ENCODE measurements at places on chromosomes 12 and 14.
A peak's percentile ranks its signal among the peaks of the same experiment; 100 is the strongest.

GRCh38 chr12:14396071-14396470, 30.6 kb downstream of the ATF7IP start:
- no peak for DNase-seq

DNA sequence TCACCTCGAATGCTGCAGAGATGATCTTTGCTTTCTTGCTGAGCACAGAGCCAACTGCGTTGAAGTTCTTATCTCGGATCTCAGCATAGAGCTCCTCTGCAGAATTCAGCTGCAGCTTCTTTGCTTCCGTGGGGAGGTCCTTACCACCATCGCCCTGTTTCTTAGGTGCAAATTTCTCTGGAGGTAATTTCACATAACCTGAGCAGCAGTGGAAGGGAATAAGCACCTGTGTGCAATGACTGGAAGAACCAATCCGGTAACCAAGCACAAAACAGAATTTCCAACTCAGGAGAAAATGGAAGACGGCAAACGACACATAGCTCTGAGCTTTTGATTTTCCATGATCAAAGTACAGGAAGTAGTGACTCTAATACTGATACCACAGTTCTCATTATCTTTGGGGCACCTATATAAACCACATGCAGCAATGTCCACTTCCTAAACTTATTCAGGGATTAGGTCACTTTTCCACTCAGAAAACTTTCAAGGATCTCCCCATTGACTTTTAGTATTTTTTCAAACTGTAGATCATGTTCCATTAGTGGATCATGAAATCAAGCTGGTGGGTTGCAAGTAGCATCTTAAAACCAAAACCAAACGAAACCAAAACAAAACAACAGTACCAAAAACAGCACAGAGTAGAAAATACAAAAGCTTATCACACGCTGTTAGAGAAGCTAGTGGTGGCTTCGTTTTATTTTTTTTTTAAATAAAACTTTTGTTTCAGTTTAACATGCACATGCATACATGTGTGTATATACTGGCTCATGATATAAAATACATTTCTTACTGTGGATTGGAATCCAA, 18.9 kb upstream of the DIABLO start:
- no peak for DNase-seq

GRCh38 chr12:24901576-24902461, 47.1 kb downstream of the BCAT1 start:
- no peak for DNase-seq

DNA sequence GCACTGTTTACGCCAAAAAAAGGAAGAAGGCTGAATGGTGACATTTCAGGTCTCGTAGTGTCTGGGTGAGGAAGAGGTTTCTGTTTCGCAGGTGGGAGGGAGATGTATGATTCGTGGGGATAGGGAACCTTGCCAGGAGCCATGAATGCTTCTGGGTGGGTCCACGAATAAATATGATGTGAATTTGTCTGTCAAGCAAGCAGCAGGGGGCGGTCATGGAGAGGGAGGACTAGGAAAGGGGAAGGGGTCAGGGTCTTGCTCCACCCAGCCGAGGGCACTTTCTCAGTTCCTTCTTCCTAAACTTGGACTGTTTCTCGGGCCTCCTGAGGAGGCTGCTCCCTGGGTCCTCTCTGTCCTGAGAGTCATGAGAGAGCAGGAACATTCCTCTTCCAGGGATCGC, 72.5 kb downstream of the LGMN start:
- no peak for DNase-seq

- no peak for DNase-seq
Measured at GRCh38 chr12:24021164-24021502, 71.7 kb upstream of the SOX5 start.

DNA sequence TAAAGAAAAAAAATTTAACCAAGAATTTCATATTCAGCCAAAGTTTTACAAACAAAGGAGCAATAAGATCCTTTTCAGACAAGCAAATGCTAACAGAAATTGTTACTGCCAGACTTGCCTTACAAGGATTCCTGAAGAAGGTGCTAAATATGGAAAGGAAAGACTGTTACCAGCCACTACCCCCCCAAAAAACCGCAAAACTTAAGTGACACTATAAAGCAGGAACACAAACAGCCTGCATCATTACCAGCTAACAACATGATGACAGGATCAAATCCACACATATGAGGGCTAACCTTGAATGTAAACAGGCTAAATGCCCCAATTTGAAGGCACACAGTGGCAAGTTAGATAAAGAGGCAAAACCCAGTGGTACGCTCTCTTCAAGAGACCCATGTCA, 55.7 kb downstream of the APOBEC1 start:
- DNase-seq, result no peak

DNA sequence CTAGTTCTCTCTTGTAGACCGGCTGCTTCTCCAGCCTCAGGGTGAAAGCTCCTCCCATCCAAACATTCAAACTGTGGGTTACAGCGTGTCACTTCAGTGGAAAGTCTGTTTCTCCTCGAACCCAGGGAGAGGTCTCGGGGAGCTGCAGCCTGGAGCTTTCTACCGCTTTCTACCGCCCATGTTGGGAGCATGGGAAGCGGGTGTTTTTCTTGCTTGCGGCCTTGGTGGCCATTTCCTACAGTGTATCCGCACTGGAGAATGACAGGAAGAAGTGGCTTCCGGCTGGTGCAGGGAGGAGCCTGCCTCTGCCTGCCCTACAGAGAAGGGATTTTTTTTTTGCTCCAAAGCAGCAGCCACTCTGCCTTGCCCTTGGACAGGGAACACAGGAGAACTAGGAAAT, 21.2 kb downstream of the ZFP36L1 start:
- no peak for DNase-seq

DNA sequence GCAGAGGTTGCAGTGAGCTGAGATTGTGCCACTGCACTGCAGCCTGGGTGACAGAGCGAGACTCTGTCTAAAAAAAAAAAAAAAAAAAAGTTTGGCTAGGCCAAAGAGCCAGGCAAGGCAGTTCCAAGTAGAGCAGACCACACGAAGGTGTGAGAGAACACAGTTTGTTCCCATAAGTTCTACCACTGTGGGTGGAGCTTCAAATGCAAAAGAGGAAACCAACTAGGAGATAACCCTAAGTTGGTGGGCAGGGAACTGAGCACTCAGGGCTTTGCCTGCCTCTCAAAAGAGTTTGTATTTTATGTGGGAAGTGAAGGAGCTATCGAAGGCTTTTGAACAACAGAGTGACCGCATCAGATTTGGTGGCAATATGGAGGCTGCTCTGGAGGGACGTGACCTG, 15.1 kb downstream of the SOCS2 start:
- DNase-seq, result no peak

GRCh38 chr12:53427905-53428594, 4.4 kb downstream of the AMHR2 start:
- no peak for DNase-seq

DNA sequence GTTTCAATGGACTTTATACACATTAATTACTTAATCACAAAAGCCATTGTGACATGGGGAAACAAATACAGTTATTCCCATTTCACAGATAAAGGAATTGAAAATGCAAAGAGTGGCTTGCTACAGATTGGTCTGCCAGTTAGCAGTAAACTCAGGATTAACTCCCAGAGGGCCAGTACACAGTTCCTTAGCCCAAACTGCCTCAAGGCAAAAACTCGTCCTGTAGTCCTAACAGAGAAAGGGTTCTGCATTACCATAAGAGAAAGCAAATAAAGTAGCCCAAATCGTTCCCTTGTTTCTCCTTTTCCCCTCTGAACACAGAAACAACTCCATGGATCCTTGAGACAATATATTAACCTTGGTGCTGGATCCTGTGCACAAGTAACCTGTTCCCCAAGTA, 274.4 kb downstream of the LRIG3 start:
- DNase-seq, result no peak

- DNase-seq, result no peak
Measured at GRCh38 chr14:94239406-94239805, 53.7 kb downstream of the SERPINA10 start.

DNA sequence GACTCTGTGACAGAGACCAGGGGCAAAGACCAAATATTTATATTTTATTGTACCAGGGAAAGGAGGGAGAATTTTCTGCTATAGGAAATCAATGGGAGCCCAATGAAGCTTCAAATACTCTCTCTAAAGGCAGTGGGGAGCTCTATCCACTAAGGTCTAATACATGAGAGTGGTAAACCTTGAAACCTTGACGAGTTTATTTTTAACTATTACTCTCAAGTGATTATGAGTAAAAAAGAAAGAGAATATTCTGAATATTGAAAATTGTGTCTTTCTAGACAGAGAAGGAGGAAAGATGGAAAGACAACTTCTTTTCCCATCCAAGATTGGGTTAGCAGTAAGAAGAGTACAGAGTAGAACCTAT, 1722.1 kb upstream of the SEL1L start:
- no peak for DNase-seq

GRCh38 chr14:104388011-104388521, 191.5 kb upstream of the C14orf180 start:
- no peak for DNase-seq

GRCh38 chr12:58781609-58782008, 138.7 kb downstream of the LRIG3 start:
- no peak for DNase-seq

- no peak for DNase-seq
Measured at GRCh38 chr14:85027681-85028370, 502.1 kb upstream of the FLRT2 start.

DNA sequence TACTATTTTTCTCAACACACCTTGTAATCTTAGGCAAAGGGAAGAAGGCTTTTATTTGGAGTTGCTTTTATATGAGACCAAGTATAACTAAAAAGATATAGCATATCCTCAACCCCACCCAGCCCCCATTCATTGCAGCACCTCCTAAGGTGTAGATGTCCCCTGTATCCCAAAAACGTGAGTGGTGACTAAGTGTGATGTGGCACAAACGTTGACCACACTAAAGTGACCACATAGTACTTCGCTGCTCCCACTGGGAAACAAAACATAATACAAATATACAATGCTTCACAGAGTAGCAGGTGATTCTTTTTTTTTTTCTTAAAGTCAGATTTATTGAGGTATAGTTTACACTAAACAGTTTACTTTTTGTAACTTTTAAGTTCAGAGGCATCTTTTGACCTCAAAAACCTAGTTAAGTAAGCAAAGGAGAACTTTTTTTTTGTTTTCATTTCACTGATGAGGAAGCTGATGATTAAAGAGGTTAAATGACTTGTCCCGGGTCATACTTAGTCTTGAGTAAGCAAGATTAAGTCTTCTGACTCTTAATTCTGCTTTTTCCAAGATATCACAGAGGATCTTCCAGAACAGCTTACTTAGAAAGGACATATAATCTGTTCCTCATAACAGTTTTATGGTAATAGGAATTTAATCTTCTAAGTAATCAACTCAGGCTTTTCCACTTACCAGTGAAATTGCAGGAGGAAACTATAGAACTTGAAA, 245.2 kb upstream of the PLEKHG7 start:
- DNase-seq, result no peak

DNA sequence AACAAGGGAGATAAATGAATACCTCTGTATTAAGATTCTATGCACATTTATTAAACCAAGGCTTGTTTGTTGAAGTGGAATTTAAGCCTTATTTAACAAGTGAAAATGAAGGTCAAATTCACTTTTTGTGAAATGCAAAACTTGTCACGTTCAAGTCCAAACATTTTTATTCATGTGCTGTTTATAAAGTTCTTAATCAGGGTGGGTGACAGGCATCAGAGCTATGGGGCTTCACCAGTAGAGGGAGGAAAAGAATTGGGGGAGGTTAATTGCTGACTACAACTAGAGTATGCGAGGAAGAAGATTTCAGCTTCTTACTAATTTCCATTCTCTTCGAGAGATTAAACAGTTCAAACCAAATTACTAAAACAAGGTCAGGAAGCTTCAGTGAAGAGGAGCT, 9.7 kb downstream of the MOK start:
- no peak for DNase-seq

GRCh38 chr12:52370926-52371608, 3.8 kb upstream of the KRT85 start:
- peak; percentile 82 for DNase-seq

DNA sequence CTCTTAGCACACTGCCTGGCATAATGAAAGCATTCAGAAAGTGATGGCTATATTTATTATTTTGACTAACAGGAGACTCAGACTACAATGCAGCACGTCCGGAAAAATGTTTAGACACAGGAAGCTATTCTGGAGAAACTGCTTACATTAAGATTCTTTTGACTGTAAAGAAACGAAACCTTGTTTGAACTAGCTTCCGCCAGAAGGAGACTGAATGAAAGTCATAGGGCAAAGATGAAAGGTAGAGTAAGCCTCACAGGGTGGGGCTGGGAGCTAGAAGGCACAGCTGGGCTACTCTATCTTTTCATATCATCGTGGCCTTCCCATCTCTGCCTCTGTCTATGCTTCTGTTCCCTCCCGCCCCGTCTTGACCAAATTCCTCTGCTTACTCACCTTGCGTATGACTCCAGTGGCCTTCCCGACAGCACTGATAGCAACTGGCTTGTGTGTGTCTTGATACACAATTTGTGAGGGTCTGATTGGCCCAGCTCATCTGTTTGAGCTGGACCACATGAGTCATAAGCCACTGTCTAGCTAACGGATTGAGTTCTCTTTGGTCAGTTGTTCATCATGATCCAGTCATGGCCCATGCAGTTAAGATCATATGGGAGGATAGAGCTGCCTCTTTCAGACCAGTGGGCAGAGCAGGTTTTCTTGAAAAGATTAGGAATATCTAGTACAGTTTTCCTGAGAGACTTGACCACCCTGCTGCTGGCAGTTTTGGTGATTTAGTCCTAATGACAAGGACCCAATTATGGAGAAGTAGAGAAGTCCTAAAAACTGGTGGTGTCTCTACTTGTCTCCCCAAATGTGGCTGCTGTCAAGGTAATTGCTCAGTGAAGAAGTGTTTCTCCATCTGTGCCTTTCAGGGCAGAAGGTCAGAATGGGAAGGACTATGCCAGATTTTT, 151.5 kb upstream of the SLC38A2 start:
- DNase-seq, result no peak

- DNase-seq, result no peak
Measured at GRCh38 chr12:26402648-26403047, 207.3 kb downstream of the SSPN start.

GRCh38 chr12:131085125-131085815, 131.6 kb downstream of the ADGRD1 start:
- no peak for DNase-seq

GRCh38 chr14:103332143-103332919, 1.7 kb upstream of the EIF5 start:
- DNase-seq, result no peak

DNA sequence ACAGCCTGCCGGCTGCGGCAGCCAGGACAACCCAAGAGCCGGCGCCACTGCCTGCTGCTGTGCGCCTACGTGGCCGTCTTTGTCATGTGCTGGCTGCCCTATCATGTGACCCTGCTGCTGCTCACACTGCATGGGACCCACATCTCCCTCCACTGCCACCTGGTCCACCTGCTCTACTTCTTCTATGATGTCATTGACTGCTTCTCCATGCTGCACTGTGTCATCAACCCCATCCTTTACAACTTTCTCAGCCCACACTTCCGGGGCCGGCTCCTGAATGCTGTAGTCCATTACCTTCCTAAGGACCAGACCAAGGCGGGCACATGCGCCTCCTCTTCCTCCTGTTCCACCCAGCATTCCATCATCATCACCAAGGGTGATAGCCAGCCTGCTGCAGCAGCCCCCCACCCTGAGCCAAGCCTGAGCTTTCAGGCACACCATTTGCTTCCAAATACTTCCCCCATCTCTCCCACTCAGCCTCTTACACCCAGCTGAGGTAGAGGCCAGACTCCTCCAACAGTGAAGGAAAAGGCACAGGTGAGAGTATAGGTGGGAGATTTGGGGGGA, 10.3 kb downstream of the ZBTB39 start:
- DNase-seq, result no peak
